SK-N-DZ (cell line): ENCODE measurements at places on chromosomes 6 and 20.

- DNase-seq = no peak
Measured at GRCh38 chr6:35600659-35601125, 88.0 kb upstream of the TULP1 start.

GRCh38 chr6:35415065-35415891, 36.9 kb upstream of the FANCE start:
- no peak for DNase-seq

DNA sequence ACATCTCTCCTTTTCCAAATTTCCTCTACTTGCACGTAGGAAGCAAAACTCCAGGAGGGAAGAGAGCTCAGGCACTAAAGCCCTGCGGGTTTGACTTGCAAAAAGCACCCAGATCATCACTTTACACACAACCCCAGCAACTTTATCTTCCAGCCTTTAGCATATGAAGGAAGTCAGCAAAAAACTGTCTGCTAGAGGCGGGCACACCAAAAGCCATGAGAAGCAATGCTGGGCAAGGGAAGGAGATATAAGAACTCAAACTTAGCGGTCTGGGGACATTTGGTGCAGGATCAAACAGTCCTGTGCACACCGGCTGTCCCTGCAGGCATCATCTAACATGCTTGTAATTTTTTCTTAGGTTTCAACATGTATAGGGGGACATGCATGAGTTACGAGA, 113.3 kb downstream of the JPH2 start:
- no peak for DNase-seq

DNA sequence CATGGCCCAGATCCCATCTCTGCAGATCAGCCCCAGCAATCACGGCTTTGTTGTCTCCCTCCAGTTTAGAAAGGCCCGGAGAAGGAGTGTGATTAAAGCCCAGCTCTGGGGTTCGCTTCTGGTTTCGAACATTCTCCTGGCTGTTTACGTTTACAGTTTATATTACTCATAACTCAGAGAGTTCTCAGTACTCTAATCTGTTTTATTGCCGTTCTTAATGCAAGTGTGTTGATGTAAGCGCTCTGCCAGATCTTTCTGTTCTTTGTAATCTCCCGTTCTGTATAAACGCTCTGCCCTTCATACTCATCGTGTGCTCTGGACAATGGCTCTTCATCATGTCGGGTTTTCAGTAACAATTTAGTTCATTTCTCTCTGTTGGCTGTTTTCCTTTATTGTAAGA, 118.0 kb upstream of the PRND start:
- DNase-seq = no peak

GRCh38 chr20:60252866-60253265, 294.6 kb downstream of the CDH26 start:
- DNase-seq = no peak

DNA sequence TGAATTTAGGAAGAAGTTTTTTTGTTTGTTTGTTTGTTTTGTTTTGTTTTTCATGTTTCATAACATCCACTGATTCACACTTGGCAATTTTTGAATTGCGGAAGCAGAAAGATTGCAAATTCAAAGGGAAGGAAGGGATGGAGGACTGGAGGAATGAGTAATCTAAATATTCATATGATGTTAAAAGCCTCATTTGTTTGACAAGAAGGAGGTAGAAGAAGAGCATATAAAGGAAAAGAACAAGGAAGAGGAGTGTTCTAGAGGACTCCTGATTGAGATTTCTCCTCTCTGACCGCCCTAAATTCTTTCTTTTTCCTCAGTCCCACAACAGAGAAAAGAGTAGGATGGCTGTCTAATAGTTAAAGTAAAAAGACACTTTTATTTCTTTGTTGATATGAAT, 88.5 kb downstream of the METTL24 start:
- no peak for DNase-seq

GRCh38 chr6:1669996-1670395, 60.3 kb downstream of the FOXC1 start:
- DNase-seq = no peak

DNA sequence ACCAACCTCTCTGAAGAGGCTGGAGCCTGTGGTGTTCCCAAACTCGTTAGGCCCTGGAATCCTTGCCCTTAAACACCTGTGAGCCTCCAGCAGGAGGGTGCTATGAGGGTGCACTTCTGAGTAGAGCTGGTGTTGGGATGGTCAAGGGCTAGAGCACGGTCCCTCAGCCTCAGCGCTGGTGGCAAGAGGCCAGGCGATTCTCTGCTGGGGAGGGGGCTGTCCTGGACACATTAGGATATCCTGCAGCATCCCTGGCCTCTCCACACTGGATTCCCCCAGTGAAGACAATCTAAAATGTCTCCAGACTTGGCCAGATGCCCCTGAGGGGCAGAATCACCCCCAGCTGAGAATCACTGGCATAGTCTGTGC, 157.8 kb downstream of the SYCP2 start:
- DNase-seq = no peak

- no peak for DNase-seq
Measured at GRCh38 chr20:33724439-33725094, 4.5 kb upstream of the PXMP4 start.

DNA sequence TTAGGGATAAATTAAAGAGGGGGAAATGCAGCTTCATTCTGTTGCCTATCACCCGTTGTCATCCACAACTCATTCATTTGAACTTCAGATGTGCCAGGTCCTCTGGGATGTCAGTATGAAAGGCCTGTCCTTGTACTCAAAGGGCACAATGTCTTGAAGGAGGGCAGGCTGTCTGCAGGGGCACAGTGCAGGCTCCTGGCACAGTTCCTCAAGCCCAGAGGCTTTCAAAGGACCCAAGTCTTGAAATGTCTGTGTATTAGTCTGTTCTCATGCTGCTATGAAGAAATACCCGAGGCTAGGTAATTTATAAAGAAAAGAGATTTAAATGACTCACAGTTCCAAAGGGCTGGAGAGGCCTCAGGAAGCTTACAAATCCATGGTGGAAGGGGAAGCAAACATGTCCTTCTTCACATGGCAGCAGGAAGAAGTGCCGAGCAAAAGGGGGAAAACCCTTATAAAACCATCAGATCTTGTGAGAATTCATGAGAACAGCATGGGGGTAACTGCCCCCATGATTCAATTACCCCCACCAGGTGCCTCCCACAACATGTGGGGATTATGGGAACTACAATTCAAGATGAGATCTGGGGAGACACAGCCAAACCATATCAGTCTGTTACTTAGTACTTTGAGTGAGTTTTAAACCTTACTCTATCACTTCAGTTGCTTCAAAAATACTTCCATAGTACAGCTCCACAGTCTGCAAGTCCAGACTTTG, 9.4 kb downstream of the SNX9 start:
- no peak for DNase-seq

- no peak for DNase-seq
Measured at GRCh38 chr6:104332364-104332763, 527.4 kb downstream of the HACE1 start.

DNA sequence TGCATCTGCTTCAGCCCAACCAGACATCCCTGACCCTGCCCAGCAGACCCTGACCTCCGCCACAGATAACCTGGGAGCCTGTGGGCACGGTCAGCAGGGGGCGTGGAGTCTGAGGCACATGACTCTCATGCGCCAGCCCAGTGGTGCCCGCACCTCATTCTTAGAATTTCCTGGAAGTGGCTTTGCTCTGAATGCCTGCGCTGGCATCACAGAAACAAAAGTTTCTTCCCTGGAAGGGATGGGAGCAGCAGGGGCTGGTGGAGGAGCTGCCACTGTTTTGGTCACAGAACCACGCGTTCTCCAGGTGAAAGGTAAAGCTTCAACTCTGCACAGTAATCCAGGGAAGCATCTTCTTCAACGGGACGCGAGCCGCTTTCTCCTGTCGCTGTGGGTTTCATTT, 67.9 kb upstream of the DUSP22 start:
- no peak for DNase-seq

GRCh38 chr6:149028767-149029405, 282.1 kb downstream of the UST start:
- peak; percentile 81 for DNase-seq

- no peak for DNase-seq
Measured at GRCh38 chr6:45706319-45706718, 309.3 kb downstream of the CLIC5 start.

DNA sequence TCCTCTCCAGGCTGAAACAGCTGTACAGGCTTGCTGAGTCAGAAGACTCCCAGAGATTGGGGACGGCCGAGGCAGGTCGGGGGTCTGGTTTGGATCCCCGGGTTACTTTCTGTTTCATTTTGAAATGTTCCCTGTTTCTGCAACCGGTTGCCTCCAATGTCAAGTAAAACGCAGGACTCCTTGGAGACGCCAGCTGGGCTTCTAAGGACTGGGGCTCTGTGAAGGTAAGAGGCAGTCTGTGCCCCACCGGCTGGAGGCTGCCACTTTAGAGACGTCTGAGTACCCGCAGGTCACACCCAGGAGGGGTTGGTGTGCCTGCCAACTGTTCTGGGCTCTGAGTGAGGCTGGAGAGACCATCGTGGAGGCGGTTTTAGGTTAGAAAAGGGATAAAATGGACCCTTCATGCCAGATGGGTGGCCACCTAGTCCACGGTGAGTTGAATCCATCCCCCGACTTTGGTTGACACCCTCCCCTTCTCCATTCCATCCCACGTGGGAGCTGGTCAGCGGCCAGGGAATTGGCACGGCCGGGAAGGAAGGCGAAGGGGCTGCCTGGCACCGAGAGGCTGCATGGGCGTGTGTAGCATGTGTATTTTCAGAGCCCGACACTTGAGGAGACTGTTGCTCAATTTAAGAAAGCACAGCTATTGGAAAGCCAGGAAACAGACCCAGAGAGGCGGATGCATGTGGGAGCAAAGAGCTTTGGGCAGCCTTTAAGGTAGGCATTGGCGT, 240.9 kb downstream of the PHACTR1 start:
- no peak for DNase-seq

DNA sequence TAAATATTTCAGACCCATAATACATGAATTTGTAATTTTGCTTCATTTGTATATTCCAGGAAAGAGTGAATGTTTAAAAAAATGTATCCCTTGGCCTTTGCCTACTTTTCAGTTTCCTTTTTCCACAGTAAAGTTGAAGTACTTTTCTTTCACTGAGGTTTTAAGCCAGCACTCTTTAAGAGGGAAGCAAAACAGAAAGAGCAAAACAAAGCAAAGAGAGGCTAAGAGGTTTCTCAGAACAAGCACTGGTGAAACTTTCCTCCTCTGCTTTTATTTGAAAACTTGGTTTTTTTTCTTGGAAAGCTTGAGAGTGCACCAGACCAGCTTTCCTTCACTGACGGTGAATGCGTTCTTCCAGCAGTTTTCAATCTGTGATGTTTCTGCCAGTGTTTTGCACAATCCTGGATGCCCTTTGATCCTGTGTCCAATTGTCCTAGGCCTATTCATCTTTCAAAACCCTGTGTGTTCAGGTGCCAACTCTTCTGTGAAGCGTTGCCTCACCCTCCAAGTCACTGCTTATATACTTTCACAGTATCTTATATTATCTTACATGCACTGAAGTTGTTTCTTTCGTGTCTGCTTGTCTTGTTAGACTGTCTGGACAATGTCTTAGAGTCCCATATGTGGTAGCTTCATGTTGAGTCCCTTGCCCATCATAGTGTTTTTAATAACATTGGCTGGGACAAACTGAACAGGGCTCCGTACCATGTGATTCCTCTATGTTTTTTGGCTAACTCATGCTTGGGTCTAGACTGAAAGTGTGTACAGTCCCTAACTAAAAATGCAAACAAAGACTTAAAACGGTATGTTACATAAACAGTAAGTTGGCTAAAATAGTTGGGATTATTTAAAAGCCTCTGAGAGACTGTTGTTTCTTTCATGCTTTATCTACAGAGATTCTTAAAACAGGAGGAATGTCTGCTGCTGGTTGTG, 1.9 kb downstream of the RNF217 start:
- DNase-seq = peak; percentile 27

DNA sequence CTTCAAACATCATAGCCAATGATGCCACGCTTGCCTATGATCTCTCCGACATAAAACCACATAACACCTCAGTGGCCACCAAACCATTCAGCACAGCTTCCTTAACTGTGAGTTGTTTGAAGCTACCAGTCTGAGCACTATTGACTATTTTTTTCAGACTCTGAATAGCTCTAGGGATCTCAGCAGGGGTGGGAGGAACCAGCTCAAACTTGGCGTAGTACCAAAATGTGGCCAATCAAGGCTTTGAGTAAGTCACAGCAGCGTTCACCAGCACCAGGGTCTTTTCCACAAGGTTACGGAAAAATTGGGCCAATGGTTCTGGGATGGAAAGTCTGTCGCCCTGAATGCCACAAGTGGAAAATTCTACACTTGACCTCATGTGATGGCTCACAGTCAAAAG, 70.6 kb downstream of the SMPDL3A start:
- no peak for DNase-seq

GRCh38 chr20:9130521-9130920, 61.6 kb downstream of the PLCB4 start:
- no peak for DNase-seq

- DNase-seq = no peak
Measured at GRCh38 chr6:150934380-150934779, 68.9 kb downstream of the MTHFD1L start.

- no peak for DNase-seq
Measured at GRCh38 chr6:130796313-130796905, 30.8 kb upstream of the SMLR1 start.

DNA sequence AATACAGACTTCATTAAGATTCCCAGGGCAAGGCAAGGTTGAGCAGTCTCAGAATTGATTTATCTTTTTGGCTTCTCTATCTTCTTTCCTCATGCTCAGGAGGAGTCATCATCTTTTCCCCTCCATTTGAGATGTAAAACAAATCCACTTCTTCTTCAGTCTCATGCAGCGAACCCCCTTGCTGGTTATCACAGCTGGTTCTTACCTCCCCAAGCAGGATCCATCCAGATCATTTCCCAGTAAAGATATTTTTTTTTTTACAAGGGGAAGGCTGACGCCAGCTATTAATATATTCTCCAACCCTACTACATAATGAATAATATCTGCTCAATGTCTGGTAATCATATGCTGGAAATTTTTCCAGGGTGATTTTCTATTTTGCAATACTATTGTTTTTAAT, 508.9 kb upstream of the NOX3 start:
- no peak for DNase-seq

DNA sequence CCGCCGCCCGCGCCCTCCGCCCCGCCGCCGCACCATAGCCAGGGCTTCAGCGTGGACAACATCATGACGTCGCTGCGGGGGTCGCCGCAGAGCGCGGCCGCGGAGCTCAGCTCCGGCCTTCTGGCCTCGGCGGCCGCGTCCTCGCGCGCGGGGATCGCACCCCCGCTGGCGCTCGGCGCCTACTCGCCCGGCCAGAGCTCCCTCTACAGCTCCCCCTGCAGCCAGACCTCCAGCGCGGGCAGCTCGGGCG, 1.5 kb downstream of the FOXC1 start:
- DNase-seq = no peak

- no peak for DNase-seq
Measured at GRCh38 chr6:47162793-47163192, 120.7 kb upstream of the ADGRF1 start.

- no peak for DNase-seq
Measured at GRCh38 chr6:89134723-89135122, 11.1 kb upstream of the PM20D2 start.

- no peak for DNase-seq
Measured at GRCh38 chr6:20983961-20984360, 449.7 kb downstream of the CDKAL1 start.

- no peak for DNase-seq
Measured at GRCh38 chr20:46622165-46622564, 29.1 kb downstream of the SLC13A3 start.

- no peak for DNase-seq
Measured at GRCh38 chr20:48196486-48196885, 411.2 kb upstream of the SULF2 start.
